ENCODE measurements at places on chromosomes 6 and 20.

GRCh38 chr20:46111028-46111835, 6.9 kb upstream of the CD40 start:
- DNase-seq, result peak; percentile 26

DNA sequence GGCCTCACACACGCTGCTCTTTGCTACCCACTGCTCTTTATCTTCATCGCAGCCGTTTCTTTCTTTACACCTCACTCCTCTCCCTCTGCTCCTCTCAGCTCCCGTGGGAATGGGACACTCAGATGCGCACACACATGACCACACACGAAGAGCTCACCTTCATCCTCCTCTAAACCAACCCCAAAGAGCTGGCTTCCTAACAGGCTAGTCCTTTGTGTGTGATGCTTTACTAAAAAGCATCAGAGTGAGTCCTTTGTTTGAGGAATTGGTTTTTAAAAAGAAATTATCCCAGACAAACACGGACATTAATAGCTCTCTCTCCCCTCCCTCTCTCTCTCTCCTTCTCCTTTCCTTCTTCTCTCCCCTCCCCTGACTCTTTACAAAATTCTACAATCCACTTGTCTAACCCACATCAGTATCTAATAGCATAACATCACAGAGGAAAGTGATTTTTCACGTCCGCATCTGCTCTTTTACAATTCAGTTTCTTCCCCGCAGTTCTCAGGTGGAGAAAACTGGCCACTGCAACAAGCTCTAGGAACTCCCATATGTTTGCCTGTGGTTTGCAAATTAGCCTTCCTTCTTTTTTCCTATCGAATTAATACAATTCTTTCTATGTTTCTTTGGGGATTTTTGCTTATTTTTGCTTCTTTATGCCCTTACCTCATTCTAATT, 306.8 kb upstream of the CNR1 start:
- no peak for DNase-seq

DNA sequence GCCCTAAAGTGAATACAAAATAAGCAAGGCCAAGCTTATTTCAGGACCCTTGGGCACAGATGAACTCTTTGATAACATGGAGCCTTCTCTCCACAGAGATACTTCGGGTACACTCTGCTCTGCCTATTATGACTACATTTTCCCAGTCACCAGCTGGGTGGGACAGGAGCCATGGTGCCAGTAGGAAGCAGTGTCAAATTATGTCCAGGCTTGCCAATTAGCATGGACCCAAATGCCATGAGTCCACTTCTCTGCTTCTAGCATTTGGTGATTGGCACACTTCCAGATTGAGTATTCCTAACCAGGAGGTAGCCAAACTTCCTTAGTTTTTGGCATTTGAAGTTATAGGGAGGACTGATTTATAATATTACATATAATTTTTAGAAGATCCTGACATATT, 513.8 kb upstream of the HTR1E start:
- no peak for DNase-seq

- no peak for DNase-seq
Observed at GRCh38 chr20:47785311-47785853, at the start of gene SULF2. SULF2 (minus strand) TSS chr20:47785481; CDS start chr20:47757363, 28,118 bp downstream.

- no peak for DNase-seq
Observed at GRCh38 chr20:62039738-62040137, 25.9 kb downstream of the TAF4 start.

GRCh38 chr6:75012018-75012417, 193.8 kb downstream of the COL12A1 start:
- DNase-seq, result no peak

DNA sequence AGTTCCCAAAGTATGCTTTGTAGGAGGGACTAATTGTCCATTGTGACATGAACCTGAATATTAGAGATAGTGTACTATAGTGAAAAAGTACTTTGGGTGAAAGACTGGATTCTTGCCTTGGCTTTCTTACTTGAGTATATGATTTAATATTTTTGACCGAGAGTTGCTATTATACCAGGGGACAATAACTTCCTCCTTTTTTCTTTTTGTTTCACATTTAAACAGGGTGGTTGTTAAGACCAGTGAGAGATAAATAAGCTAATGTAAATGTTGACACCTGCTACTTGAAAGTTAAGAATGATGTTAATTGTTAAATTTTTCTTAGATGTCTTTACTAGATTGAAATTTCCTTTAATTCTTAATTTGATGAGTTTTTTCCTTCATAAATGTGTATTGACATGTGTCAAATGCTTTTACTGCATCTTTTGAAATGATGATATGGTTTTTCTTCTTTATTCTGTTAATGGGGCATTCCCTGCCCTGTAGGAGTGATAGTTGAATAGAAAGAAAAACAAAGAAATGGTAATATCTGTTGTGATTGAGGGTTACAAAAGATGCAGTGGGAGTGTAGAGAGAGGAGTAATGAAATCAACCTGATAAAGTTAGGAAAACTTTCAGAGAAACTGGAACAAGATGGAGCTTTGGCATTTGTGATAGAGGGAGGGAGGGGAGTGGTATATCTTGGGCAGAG, 48.4 kb downstream of the ZFAND3 start:
- DNase-seq, result no peak

GRCh38 chr6:148021165-148021564, 321.5 kb upstream of the SASH1 start:
- DNase-seq, result no peak

GRCh38 chr6:159959165-159959975, 9.5 kb upstream of the IGF2R start:
- DNase-seq, result no peak

DNA sequence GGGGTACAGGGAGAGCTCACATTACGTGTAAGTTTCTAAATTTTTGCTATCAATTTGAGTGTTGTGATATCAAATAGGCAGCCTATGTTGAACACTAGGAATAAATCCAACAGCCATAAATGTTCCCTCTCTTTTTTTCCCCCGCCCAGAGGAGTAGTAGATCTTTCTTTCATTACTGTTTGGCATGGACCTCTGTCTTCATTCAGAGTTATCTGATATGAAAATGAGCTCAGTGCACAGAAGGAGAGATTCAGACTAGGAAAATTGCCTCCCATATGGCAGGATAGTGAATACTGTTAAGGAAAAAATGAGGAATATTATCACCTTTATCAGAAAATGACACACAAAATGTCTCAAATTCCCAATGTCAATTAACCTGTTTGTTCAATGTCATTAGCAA, 110.0 kb upstream of the EYS start:
- no peak for DNase-seq

DNA sequence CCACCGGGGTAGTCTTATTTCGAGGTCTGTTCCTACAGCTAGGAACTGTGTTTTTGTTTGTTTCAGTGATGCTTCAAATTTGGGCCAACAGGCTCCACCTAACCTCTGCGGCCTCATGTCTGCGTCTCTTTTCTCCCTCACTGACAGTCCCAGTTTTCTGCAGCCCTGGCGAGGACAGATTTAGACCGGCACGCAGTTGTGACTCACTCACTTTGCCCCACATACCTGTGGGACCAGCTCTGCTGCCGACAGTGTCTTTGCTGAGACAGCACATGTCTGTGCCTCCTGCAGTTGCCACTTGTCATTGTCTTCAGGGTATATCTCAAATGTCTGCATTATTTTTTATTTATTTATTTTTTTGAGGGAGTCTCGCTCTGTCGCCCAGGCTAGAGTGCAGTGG, 29.2 kb downstream of the OSBPL2 start:
- no peak for DNase-seq

GRCh38 chr6:37324131-37325033, 29.4 kb upstream of the RNF8 start:
- peak; percentile 73 for DNase-seq

DNA sequence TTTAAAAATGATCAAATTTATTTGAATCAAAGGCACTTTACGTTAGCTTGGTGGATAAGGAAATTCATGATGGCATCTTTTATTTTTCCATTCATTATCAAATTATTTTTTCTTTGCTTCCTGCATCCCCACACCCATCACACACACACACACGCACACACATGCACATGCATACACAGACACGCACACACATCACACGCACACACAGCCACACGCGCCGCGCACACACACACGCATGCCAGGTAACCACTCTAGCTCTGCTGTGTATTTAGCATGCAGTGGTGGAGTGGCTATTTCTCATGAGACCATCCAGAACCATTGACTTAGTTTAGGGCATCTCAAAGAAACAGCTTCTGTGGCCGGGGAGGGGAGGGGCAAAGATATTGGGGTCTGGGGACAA, 47.0 kb downstream of the GNAS start:
- no peak for DNase-seq

DNA sequence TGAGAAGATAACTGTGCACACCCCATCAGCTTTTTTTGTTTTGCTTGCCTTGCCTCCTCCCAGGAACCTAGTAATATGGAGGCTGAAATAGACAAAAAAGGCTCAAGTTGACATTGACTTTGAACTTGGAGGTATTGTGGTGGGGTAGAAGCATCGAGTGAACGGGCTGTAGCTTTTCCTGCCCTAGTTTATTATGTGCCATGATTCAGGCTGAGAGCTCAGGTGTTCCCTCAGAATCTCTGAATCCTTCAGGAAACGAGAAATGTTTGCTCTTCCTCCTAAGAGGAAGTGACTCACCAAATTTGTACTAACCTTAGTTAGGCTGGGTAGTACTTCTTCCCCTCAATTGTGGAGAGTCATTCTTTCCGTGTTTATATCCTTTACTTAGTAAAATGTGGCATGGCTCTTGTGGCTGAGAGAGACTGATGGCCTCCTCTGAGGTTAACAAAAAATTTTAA, 98.8 kb downstream of the SASH1 start:
- peak; percentile 65 for DNase-seq

DNA sequence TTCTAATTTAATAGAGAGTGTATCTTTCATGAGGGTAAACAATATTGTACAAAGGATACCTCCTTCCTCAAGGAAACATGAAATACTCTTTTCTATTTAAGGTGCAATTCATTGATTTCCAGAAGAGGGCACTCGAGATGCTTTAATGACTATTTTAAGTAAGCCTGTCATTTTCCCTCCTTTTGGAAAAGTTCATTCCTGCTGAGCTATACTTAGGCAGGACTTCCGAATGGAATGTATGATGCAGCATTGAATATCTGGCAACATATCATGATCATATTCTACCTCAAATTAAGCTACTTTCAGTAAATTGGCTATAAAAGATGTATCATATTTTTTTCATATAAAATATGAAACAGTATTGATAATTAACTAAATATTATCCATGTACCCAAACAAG, 5.0 kb downstream of the DST start:
- peak; percentile 5 for DNase-seq

DNA sequence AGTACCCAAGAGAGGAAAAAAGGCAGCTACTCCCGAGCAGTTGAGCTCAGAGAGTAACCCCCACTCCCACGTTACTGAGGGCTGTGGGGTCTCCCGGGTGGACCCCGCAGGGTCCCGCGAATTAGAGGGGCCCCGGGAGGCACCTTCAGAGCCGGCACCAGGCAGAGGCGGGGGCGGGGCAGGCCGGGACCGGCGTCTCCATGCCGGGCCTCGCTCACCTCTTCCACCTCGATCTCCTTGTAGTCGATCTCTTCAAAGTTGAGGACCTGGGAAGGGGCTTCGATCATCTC, 381 bp downstream of the MAP3K7 start:
- DNase-seq, result no peak

DNA sequence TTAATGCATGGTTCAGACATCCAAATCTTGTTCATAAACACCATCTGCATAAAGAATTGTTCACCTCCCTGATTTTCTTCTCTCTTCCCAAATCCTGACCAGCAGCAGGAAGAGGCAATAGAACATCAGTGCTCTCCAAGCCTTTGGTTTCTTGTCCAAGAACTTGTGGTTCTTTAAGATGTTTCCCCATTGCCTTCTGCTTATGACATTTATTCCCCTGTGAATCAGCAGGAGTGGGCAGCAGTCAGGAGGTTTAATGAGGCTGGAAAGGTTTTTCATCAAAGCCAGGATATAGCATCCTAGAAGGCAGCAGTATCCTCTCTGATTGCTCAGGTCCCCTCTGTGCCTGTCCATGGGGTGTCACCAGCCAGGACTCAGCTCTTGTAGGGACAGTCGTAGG, 5.3 kb downstream of the HDDC2 start:
- DNase-seq, result no peak

GRCh38 chr6:15158821-15159619, 86.8 kb upstream of the JARID2 start:
- DNase-seq, result no peak

- DNase-seq, result peak; percentile 22
Observed at GRCh38 chr6:165055231-165055630, 254.2 kb downstream of the C6orf118 start.

GRCh38 chr6:150527100-150527499, 72.6 kb upstream of the PLEKHG1 start:
- no peak for DNase-seq

DNA sequence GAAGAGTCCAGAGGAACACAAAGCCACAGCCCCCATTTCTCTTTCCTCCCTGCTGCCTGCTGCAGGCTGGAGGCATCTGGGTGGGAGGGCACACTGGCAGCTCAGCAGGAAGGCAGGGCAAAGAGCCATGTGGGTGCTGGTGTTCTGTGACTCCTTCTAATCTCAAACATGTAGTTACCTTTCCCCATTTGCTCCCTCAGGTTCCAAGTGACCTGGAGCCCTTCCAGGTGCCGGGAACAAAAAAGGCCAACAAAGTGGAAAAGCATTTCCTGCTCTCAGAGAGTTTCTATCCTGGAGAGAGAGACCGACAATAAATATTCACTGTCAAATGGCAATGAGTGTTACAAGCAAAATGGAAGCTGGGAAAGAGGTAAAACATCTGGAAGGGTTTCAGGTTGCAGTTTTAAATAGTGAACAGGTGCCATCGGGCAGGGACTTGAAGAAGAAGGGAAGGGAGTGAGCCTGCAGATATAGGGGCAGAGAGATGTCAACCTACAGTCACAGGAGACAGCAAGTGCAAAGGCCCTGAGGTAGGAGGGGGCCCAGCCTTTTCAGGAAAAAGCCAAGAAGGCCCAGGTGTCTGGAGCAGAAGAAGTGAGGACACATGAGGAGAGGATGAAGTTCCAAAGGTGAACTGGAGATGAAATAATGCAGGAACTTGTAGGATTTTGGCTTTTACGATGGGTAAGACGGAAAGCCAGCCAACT, 43.6 kb upstream of the IYD start:
- no peak for DNase-seq

DNA sequence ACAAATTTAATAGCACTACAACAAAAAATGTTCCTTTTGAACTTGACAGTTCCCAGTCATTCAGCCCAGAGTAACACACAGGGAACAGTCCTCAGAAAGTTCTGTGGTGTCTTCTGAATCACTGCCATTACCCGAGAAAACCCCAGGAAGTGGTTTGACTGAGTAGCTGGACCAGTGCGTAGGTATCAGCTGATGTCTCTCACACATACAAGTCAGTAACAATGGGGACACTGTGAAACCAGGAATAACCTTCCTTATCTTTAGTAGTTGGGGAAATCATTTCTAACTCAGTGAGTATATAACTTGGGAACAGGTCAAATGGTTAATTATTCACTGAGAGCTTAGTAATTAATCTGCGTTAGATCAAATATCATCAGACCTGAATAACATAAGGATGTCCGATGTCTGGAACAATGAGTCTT, 73.1 kb downstream of the HIVEP2 start:
- peak; percentile 90 for DNase-seq
